ENCODE measurements at places on chromosomes 6 and 20. TPM values are rescaled to one million over a fixed set of nuclear protein-coding genes. Genes with fewer than 3 reads are reported as not detected.

Gene PNLDC1
- total RNA-seq, result not detected

Gene DAAM2
- total RNA-seq, result 71.5 TPM

Gene FAM83D
- total RNA-seq, result 5.7 TPM

GRCh38 chr20:48603116-48603818 lies 224.5 kb downstream of the PREX1 start:
- H3K36me3 ChIP-seq, result no peaks in the 10 kb centered on the region
- no peaks in the 10 kb centered on the region for H3K4me1 ChIP-seq
- no peaks in the 10 kb centered on the region for H3K27me3 ChIP-seq
- no peak for DNase-seq
- no peak overlapping the region for H3K4me3 ChIP-seq
- no peak overlapping the region for H3K27ac ChIP-seq

DNA sequence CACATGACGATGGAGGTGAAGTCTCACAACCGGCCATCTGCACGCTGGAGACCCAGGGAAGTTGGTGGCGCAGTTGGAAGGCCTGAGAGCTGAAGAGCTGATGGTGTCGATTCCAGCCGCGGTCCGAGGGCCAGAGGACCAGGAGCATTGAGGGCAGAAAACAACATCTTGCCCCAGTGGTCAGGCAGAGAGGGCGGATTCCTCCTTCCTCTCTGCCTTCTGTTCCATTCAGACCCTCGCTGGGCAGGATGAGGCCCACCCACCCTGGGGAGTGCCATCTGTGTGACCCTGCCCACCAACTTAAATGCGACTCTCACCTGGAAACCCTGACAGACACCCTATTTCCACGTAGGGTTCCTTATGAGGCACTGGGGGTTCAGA lies 120.7 kb upstream of the PMEPA1 start:
- no peak overlapping the region for H3K27ac ChIP-seq
- no peaks in the 10 kb centered on the region for H3K27me3 ChIP-seq
- H3K4me1 ChIP-seq, result no peaks in the 10 kb centered on the region
- no peak for DNase-seq

GRCh38 chr6:155510879-155511278 lies 55.2 kb upstream of the NOX3 start:
- no peak for DNase-seq
- H3K4me1 ChIP-seq, result peaks cover 3% of the 10 kb centered on the region
- no peak overlapping the region for H3K4me3 ChIP-seq

Data from thoracic aorta (tissue), 2 donors.